PC-3 (cell line): ENCODE measurements at places on chromosomes 2 and 18. TPM values are rescaled to one million over a fixed set of nuclear protein-coding genes. Genes with fewer than 3 reads are reported as not detected.
A peak's percentile ranks its signal among the peaks of the same experiment; 100 is the strongest.

The MPV17 gene
- 41.8 and 59.2 TPM in 2 replicates for total RNA-seq

The POTEJ gene
- not detected in 2 replicates for total RNA-seq

The ADCYAP1 gene
- 0.36 TPM in 1 of 2 replicates, not detected in the other for total RNA-seq

The KRCC1 gene
- total RNA-seq, result 6.7 and 14.1 TPM in 2 replicates

DNA sequence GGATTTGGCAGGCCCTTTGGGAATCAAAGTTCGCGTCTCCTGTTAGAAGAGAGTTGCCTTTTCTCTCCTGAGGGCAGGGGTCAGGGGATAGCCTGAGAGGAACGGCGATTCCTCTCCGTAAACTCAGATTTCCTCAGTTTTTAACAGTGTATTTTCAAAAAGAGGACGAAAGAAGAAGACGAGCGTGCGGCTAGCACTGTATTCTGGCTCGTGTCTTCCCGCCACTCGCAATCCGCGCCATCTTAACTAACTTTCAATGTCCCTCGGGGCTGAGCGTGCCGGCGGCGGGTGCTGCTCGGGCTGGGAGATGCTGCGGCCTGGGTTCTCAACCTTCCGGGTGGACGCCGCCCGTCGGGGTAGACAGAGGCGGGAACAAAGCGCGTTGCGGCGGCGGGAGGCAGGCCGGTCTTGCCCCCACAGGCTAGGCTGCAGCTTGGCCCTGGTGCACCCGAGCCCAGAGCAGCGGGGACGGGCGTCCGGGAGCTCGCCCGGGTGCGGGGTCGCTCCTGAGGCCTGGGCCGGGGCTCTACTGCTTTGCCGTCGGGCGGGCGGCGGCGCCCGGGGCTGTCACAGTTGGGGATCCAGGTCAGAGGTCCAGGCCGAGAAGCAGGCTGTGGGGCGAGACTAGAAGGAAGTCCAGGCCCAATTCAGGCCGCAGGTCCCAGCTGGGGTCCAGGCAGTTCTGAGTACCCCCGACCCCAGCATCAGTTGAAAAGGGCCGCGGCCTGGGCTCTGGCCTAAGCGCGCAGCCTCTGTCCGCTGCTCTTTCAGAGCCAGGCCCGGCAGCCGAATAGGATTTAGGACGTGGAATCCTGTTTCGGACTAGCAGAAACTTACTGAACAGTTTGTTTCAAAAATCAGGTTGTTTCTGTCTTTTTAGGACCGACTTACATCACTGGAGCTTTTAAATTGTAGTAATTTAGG, 11.8 kb downstream of the TBR1 start:
- H3K27ac ChIP-seq, result no peak overlapping the region
- no peak for DNase-seq

GRCh38 chr2:168210895-168211570, 36.4 kb downstream of the STK39 start:
- H3K27me3 ChIP-seq, result no peaks in the 10 kb centered on the region
- H3K4me1 ChIP-seq, result peaks cover 43% of the 10 kb centered on the region
- peak overlapping the region; percentile 39 for H3K4me3 ChIP-seq

DNA sequence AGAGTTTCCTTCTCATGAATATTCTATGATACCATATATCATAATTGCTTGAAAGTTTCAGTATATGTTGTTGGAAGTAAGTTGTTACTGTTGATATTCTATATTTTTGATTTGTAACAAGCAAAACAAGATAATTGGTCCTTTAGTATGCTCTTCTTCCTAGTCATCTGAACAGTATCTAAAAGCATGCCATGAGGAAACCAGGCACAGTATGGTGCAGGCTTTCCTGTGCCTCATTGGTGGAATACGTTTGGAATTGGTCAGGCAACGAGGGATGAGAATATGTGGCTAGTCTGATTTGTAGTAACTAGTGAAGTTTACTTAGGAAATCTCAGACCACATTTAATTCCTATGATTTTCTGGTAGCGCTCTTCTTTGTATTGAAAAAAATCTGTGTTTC, 22.8 kb downstream of the ASXL3 start:
- no peak for DNase-seq
- no peaks in the 10 kb centered on the region for H3K27me3 ChIP-seq
- H3K27ac ChIP-seq, result no peak overlapping the region
- H3K4me1 ChIP-seq, result peaks cover 7% of the 10 kb centered on the region
- no peaks in the 10 kb centered on the region for H3K36me3 ChIP-seq
- H3K4me3 ChIP-seq, result no peak overlapping the region

DNA sequence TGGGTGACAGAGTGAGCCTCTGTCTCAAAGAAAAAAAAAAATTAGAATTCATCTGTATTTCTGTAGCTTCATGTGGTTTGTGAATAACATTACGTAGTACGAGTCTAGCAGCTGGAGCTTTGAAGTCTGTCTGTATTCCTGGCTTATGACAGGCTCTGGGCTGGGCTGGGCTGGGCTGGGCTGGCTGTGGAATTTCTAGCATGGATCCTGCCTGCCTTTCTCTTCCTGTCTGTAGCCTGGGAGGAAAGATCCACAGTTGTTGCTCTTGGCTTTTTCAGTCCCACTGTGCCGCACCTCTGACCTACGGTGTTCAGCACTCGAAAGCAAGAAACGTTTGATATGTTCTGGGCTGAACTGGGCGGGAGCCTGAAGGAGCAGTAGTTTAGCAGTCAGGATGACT, 55.4 kb downstream of the BOLA3 start:
- H3K27ac ChIP-seq, result no peak overlapping the region
- H3K4me1 ChIP-seq, result no peaks in the 10 kb centered on the region
- H3K27me3 ChIP-seq, result no peaks in the 10 kb centered on the region
- no peak overlapping the region for H3K4me3 ChIP-seq
- no peak for DNase-seq
- peaks cover 22% of the 10 kb centered on the region; the same call in 1 of the 2 replicates for H3K36me3 ChIP-seq
